ENCODE measurements at places on chromosomes 1 and 21.

DNA sequence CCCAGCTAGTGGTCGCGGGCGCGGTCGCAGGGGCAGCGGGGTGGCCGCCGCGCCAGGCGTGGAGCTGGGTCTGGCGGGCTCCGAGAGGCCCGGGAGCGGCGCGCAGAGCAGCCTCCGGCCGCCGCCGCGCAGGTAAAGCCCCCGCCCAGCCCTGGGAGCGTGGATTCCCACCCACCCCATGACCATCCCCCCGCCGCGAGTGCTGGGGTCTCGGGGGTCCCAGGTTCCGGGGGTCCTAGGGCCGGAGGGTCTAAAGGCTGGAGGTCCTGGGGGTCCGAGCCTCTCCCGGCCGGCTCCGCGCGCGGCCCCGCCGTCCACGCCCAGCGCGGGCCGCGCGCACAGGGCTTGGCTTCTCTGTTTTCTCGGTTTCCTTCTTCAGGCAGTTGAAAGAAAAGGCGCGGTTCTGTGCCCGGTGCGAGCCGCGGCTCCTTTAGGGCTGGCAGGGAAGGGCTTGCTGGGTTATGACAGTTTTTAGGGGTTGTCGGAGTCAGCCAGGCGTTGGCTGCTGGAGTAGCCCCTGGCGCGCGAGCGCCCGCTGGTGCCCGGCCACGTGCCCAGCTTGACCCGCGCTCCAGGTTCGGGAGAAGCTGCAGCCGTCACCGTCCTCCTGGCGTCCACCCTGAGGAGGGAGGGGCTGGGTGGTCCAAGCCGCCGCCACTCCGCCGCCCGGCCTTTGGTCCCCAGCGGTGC is 359 bp downstream of the LRRC3 start:
- DNase-seq = no peak

GRCh38 chr21:41240040-41240439 is 72.1 kb downstream of the BACE2 start:
- DNase-seq = no peak

GRCh38 chr1:184062640-184063286 is 11.2 kb downstream of the TSEN15 start:
- DNase-seq = no peak

- no peak for DNase-seq
These were observed 33.4 kb downstream of the QSOX1 start for GRCh38 chr1:180188091-180188506.

- no peak for DNase-seq
These were observed 136.9 kb downstream of the SYT14 start for GRCh38 chr1:210074904-210075303.

GRCh38 chr1:189538271-189538670 is 939.4 kb downstream of the BRINP3 start:
- no peak for DNase-seq

GRCh38 chr1:23184212-23184934 is 15.7 kb upstream of the LUZP1 start:
- no peak for DNase-seq

GRCh38 chr21:14557413-14557812 is 11.3 kb upstream of the SAMSN1 start:
- no peak for DNase-seq

GRCh38 chr21:14687268-14687625 is 141.1 kb upstream of the SAMSN1 start:
- DNase-seq = no peak

GRCh38 chr1:170168265-170168664 is 22.5 kb downstream of the NTMT2 start:
- DNase-seq = peak; percentile 14

DNA sequence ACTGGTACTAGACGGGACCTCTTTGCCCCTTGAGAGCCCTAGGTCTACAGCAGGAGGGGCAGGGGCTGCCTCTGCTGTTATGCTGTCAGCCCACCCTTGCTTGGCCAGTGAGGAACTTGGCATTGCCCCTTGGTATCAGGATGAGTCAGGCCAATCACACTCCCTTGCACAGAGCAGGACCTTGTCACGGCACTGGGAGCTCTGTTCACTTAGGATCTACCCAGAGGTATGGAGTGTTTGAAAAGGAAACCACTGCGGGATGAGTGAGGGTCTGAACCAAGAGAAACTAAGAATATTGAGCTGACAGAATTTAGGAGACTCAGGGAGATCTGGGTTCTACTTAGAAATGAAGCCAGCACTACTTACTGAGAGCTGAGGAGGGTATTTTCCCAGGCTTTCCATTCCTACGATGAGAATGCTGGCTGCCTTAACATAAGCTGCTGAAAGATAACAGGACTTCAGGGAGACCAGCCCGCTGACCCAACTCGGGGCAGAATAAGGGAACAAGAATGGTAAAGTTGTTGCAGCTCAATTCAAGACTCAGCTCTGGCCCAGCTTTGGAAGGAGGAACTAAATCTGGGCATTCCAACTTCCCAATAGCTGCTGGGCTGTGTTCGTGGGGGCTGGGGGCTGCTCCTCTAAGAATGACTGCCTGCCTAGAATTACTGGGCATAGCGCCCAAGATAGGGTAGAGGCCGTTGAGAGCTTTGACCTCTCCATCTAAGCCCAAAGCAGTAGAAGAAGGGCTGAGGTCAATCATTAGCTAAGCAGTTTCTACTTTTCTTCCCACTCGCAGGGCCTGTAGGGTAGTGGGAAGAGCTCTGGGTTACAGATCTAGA is 1.5 kb downstream of the FABP3 start:
- DNase-seq = no peak

- no peak for DNase-seq
These were observed 16.5 kb downstream of the SLC2A7 start for GRCh38 chr1:9009438-9010370.

DNA sequence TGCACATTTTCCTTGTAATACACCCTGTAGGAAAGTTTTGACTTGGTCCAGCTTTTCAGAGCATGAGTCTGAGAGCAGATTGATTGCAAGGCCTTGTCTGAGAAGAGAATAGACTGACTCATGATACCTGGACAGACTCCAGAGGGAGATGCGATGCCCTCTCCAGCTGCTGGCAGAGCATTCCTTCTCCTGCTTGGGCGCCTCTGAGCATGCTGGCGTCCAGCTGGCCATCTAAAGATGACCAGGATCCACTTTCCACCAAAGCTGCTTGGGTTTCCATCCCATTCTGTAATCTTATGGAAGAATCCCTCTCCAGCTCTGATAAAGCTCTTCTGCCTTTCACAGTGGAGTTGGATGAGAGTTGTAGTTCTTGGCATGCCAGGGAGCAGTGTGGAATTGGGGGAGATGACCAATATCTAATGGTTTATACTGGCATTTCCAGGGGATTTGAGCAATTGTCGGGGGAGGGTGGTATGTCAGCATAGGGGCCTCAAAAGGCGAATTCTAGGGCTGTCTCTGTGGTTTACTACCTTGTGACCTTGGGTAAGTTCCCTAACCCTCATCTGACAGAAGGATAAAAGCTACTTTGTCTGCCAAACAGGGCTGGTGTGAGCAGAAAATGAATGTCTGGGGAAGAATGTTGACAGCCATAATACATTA is 19.5 kb downstream of the SZRD1 start:
- DNase-seq = peak; percentile 57

All from GM04503 (cell line).